Stimulated activated CD4-positive, alpha-beta T cell treated with anti-CD3 and anti-CD28 coated beads, Interleukin-2, amount 100 ng/mL, for 4 hours (primary cell): ENCODE measurements at places on chromosomes 5 and 9.

DNA sequence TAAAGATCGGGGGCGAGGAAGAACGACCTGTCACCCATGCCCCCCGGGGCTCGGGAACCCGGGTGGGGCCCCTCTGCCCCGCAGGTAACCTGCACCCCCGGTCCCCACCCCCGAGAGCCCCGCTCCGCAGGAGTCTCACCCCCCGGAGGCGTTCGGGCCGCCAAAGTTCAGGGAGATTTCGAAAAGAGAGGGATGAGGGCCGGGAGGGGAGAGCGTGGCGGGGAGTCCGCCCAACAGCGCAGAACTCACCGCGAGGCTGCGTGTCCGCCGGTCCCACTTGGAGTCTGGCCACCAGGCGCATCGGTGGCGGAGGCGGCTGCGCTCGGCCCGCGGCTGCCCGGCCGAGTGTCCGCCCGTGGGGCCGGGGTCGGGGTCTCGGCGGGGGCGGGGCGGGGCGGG is at the start of gene PHF19:
Gene PHF19 (minus strand): TSS at position 347 of the 399 bp plus-strand sequence. CDS start 2,447 bp downstream, outside the sequence.
- DNase-seq: no peak

DNA sequence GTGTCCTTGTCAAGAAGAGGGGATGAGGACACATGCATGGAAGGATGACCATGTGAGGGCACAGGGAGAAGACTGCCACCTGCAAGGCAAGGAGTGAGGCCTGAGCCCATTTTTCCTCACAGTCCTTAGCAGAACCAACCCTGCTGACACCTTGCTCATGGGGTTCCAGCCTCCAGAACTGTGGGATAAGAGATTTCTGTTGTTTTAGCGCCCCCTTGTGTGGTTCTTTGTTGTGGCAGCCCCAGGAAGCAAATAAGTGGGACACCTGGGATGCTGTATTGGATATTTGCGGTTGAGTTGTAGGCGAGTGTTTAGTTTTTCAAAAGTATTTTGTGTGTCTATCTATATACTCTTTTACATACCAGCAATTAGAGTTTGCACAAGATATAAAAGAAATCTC is 206.4 kb downstream of the NXNL2 start:
- no peak for DNase-seq

- DNase-seq: no peak
Observed at GRCh38 chr9:4126996-4127395, 172.9 kb downstream of the GLIS3 start.

DNA sequence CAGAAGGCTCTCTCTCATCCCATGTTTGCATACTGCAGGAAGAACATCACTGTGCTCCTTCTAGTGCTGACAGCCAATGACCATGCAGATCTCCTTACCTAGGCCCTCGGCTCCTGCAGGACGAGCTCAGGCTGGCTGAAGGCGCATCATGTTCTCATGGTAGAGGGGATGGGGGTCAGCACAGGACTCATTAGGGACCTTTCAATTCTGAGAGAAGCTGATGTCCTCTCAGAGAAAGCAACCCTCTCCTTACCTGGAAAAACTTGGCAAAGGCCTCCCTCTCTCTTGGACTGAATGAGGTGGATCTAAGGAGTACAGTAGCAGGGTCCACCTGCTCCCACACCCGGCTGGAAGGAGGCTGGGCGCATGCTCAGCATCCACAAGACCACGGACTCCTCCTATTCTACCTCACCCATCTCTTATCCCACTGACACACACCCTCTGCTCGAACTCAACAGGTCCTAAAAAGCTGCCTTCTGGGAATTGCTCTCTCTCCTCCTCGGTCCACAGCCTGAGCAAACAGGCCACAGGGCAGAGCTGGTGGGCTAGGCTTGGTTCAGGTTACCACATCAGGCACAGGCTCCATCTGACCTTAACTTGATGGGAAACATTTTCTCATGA is 2.9 kb downstream of the IPPK start:
- DNase-seq: no peak

DNA sequence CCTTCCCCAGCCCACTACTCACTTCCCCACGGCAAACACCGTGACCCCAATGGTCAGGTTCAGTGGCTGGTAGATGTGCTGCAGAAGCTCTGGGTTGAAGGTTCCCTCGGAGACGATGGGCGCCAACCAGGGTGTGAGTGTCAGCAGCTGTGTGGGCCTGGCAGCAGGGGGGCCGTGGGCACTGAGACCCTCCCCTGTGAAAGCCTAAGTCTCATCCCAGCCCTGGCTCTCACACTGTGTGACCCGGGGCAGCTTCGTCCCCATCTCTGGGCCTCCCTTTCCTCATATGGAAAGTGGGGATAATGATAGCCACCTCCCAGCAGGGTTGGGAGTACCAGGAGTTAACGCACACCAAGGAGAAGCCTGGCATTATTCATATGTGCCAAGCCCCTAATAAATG is 8.6 kb downstream of the GBGT1 start:
- no peak for DNase-seq

GRCh38 chr5:55160493-55161209 is 680 bp downstream of the GPX8 start:
- DNase-seq: no peak

DNA sequence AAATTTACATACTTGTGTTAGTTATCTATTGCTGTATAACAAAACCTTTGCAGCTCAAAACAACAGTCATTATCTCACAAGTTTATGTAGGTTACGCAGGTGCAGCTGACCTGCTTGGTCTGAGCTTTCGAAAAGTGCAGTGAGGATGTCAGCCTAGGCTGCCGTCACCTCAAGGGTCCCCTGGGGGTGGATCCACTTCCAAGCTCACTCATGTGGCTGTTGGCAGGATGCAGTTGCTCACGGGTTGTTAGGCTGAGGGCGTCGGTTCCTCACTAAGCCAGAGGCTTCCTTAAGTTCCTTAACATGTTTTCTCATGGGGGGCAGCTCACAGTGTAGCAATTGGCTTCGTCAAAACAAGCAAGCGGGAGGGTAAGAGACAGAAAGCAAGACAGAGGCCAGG is 139.8 kb downstream of the DOCK8 start:
- DNase-seq: no peak

- DNase-seq: no peak
Observed at GRCh38 chr9:134395002-134395517, 68.8 kb downstream of the RXRA start.

GRCh38 chr9:33731142-33731541 is 64.2 kb upstream of the PRSS3 start:
- DNase-seq: no peak

GRCh38 chr5:31898036-31898632 is 259.2 kb downstream of the PDZD2 start:
- no peak for DNase-seq

GRCh38 chr5:68681929-68682328 is 411.9 kb upstream of the SLC30A5 start:
- DNase-seq: no peak

GRCh38 chr9:127170652-127171051 is 48.2 kb upstream of the ANGPTL2 start:
- DNase-seq: no peak

- DNase-seq: no peak
Observed at GRCh38 chr5:37477426-37477825, 98.3 kb downstream of the WDR70 start.

- no peak for DNase-seq
Observed at GRCh38 chr9:125549465-125549871, 157.5 kb downstream of the MAPKAP1 start.

DNA sequence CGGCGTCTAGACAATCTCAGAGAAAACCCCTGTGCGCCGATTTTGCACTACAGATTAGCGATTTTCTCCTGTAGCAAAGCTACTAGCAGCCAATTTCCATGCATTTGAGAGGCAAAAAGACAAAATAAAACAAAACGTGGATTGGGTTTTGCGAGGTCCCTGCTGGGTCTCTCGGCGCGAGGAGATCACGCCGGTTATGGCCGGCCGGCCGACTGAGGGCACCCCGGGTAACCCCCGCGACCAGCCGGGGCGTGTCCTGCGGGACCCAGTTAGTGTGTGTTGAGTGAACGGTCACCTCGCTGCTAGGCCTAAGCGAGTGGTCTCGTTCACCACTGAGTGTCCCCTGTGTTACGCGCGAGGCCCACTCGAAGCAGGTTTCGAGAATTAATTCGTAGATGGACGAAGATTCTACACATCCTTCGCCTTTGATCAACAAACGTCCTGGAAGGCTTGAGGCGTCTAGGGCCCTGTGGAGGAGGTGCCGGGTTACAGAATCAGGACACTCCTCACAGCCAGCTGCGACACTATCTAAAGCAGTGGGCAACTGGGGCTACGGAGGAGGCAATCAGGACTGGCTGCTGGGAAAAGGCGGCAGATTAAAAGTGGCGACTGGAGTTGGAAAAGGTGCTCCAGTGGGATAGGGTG is 764 bp upstream of the VDAC1 start:
- no peak for DNase-seq

GRCh38 chr9:74309654-74310053 is 187.5 kb upstream of the RORB start:
- DNase-seq: no peak

GRCh38 chr5:140587495-140587894 is 22.9 kb downstream of the SLC35A4 start:
- DNase-seq: no peak

DNA sequence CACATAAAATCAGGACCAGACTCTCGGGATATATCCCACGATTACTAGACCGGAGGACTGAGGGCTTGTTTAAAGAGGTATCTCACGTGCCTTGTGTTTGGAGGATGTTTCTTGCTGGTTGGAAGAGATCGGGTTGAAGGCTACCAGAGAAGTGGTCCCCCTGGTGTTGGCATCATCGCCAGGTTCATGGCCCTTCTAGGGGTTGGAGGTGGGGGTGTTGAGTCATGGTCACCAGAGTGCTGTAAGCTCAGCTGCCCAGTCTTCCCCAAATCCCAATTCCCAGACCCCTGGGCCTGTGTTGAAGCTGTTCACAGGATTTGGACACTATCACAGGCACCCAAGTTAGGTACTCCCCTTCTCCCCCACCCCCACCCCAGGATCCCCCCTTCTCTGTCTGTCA is 29.1 kb upstream of the PRDM12 start:
- DNase-seq: no peak

DNA sequence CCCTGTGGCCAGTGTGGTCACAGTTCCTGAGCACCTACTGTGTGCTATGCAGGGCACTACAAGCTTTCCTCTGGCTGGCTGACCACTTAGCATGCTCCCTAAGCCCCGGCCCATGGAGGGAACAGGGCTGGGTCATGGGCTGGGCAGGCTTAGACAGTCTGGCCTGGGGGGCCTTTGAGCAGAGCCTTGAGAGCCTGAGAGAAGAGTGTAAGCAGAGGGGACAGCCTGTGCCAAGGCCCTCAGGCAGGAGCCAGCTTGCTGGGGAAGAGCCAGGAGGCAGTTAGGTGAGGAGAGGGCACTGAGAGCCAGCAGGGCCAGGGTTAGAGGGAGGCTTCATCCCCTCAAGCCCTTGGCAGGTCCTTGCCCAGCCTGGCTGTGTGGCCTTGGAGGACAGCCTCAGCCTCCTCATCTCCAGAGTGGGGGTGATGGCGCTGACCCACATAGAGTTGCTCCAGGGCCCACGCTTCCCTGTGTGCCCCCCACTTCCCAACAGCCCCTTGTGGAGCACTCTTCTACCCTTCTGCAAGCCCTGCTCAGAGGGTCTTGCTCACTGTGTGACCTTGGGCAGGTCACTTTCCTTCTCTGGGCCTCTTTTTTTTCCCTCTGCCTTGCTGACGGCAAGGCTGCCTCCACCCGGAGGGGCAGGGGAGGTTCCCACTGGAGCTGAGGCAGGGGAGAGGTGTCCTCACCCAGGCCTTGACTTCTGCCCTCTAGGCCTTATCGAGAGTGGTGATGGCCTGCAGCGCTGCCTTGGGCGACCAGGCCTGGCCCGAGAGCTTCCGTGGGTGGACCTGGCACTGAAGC is 107.1 kb downstream of the PHF2 start:
- no peak for DNase-seq

DNA sequence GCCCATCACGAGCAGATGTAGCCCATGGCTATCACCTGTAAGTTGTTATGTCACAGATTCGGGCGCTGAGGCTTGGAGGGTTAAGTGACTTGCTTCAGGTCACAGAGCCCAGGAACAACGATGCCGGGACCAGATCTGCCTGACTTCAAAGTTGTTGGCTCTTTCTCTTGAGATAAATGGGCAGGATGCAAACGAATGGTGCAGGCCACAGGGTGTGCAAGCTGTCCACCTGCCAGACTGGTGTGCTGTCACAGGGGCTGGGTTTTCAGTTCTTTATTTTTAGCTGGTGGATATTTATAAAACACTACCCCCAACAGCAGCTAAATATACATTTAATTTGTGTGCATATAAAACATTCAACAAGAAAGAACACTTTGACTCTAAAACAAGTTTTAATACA is 17.7 kb upstream of the PHYKPL start:
- DNase-seq: no peak

- DNase-seq: no peak
Observed at GRCh38 chr5:29061381-29061780, 2023.0 kb upstream of the CDH9 start.

DNA sequence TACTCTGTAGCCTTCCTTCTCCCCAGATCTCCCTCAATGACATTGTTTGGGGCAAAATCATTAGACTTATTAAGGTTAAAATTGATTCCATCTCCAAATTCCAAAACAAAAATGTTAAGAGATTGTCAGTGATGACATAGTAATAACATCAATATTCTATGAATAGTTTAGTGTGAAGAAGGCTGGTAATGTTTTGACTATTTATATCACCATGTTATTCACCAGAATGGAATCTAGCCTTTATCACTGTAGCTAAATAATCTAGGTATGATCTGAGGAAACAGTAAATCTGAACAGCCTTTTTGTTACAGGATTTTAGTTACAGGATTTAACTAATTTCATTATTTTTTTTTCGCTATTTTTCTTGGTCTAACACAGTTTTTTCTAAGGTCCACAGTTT is 929 bp upstream of the PLPP6 start:
- no peak for DNase-seq

DNA sequence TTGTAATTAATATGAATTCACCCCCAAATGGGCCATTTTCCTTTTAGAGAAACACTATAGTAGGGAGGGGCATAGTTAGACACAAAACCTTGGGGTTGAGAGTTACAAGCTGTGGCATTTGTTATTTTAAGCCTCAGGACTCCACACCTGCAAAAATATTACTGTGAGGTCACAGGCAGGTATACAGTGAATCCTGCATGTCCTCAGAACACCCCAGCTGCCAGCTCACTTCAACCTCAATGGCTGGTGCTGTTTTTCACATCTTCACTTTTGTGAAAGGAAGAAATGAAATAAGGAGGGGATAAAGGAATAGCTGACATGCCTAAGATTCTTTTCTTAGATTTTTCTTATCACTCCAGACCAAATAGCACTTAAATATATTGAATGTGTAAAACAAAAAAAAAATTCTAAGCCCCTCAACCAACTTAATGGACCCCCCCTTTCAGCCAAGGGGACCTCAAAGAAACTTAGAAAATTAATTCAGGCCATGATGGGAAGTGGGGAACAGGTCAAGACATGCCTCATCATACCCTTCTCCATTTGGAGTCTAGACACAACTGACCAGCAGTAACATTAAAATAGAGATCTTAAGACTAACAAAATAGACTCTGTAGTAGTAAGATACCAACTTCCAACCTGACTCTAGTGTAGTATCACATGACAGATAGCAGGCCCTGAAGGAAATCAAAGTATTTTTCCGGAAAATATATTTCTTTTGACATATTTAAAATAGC is 9.2 kb downstream of the C9orf85 start:
- no peak for DNase-seq

- DNase-seq: no peak
Observed at GRCh38 chr5:159804121-159804520, 112.2 kb upstream of the ADRA1B start.

GRCh38 chr5:67311208-67311607 is 114.6 kb upstream of the CD180 start:
- DNase-seq: no peak

GRCh38 chr5:117691081-117691870 is 1116.7 kb upstream of the SEMA6A start:
- DNase-seq: no peak

GRCh38 chr9:136051837-136052471 is 43.1 kb downstream of the NACC2 start:
- no peak for DNase-seq

- no peak for DNase-seq
Observed at GRCh38 chr9:134989206-134990065, 71.7 kb upstream of the FCN1 start.
